ENCODE measurements at places on chromosomes 2 and 18.

DNA sequence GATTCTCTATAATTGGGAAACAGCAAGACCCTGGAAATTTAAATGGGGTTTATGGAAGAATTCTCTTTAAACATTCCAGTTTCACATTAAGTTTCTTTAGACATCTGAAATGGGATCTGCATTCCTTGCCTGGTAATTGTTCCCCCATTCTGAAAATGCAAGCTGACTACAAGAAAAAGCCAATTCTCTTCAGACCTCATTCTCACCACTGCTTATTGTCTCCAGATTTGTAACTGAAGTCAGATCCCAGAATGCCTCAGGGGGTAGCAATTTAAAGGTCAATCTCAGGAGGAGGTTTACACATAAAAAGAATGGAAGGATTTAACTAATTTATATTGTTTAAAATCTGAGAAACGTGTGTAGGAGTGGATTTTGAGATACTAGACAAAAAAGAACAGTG, 41.2 kb downstream of the COL3A1 start:
- no peak for DNase-seq

DNA sequence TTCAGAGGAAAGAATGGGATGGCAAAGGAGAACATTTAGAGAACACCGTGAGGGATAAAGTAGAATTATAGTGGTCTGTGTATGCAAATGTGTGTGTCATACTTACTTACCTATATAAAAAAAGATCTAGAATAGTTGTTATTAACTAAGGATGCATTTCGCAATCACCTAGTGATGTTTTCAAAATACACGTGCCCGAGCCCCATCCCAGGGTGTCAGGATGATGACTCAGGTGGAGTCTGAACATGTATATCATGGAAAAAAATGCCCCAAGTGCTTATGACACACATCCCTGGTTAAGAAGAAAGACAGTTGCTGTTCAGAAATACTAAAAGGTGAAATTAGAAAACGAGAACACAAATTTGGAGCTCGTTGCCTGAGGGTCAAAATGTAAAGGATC, 109.0 kb downstream of the CERS6 start:
- DNase-seq, result no peak

DNA sequence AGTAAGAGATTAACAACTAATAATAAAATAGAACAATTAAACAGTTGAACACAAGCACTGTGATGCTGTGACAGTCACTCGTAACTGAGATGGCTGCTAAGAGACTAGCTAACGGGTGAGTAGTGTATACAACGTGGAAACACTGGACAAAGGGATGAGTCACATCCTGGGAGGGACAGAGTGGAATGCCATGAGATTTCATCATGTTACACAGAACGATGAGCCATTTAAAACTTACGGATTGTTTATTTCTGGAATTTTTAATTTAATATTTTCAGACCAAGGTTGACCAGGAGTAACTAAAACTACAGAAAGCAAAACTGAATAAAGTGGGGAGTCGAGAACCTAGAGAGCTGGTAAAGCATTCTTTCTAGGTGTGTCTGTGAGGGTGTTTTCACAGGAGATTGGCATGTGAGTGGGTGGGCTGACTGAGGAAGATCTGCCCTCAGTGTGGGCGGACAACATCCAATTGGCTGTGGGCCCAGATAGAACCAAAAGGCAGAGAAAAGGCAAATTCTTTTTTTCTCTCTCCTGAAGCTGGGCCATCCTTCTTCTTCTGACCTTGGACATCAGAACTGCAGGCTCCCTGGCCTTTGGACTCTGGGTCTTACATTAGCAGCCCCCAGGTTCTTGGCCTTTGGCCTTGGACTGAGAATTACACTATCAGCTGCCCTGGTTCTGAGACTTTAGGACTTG, 14.6 kb downstream of the TMSB10 start:
- no peak for DNase-seq

DNA sequence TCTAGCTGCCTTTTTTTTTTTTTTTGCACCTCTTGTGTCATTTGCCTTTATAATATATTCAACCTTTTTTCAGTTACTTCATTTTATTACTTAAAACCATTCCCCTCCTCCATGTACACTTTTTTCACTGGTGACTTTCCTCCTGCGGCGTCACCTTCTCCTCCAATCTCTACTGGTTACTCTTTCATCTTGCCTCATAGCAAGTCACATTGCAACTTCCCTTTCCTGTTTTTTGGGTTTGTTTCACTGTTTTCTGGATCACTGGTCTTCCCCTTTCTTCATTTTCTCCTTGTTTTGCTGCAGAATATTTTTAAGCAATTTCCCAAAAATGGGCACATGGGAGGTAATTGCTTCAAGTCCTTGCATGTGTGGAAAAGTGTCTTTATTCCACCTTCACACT, 37.7 kb upstream of the GPR155 start:
- DNase-seq, result no peak

- no peak for DNase-seq
These were observed 52.6 kb downstream of the TACR1 start for GRCh38 chr2:75146606-75147332.

DNA sequence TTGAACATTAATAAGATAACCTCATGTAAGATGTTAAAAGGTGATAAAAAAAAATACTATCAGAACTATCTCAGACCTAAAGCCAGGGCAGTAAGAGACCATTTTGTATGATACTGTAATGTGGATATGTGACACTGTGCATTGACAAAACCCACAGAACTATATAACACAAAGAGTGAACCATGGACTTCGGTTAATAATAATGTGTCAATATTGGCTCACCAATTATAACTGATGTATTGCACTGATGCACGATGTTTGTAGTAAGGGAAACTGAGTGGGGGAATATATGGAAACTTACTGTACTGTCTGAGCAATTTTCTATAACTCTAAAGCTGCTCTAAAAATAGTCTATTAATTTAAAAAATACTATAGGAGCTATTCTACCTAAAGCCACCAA, 40.7 kb upstream of the PARD3B start:
- DNase-seq, result no peak

- no peak for DNase-seq
These were observed 131.5 kb downstream of the MAIP1 start for GRCh38 chr2:200086911-200087310.

DNA sequence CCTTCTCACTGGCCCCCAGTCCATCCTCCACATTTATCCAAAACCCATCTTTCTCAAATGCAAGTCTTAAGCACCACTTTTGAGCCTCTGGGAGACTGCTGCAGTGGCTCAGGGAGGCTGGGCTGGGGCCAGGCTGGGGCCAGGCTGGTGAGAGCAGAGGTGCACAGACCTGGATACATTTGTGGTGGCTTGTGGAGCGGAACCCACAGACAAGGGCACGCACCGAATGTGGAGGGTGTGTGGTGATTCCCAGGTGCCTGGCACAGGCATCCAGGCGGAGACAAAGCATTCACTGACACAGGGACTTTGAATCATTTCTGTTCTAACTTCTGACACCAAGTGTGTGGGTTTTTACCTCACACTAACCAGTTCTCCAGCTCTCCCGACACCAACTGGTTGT, 42.2 kb upstream of the MGAT4A start:
- no peak for DNase-seq

DNA sequence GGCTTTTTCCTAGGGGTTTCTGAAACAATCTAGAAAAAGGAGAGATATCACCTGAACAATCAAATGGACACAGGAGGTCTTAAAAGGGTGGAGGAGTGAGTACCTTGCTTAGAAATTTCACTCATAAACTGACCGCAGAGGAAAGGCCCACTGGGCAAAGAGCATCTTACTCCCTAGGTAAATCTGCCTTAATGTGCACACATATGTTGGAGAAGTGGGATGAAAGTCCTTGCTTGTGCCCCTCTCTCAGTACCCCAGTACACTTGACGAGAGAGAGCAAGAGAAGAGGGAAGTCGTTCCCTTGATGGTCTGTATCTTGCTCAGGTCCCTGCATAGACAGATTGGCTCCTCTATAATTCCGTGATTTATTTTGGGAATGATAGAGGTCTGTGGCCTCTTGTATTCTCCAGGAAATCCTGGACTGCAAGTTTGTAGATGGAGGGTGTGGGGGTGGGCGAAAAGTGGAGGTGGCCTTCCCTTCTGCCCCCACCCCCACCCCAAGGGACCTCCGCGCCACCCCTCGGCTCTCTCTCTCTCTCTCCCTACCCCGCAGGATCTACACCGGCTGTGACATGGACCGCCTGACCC, 6.8 kb downstream of the TBR1 start:
- DNase-seq, result no peak

GRCh38 chr2:6343076-6343475, 522.6 kb downstream of the CMPK2 start:
- DNase-seq, result no peak

GRCh38 chr18:53191634-53192033, 851.6 kb downstream of the DCC start:
- no peak for DNase-seq

DNA sequence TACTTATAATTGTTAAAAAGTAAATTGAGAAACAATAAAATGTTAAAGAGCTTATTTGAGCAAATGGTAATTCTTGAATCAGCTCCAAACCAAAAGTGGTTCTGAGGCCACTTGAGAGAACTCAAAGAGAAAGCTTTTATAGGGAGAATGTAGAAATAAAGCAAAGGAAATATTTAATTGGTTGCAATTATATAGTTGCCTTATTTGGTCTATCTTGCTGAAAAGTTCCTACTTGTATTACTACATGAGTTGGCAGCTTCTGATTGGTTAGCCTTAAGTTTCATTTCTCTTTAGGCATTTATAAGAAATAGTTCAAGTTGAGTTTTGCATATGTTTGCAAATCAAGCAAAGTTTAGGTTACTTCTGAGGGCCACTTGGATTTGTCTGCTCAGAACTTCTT, 38.1 kb downstream of the SCN2A start:
- DNase-seq, result no peak

DNA sequence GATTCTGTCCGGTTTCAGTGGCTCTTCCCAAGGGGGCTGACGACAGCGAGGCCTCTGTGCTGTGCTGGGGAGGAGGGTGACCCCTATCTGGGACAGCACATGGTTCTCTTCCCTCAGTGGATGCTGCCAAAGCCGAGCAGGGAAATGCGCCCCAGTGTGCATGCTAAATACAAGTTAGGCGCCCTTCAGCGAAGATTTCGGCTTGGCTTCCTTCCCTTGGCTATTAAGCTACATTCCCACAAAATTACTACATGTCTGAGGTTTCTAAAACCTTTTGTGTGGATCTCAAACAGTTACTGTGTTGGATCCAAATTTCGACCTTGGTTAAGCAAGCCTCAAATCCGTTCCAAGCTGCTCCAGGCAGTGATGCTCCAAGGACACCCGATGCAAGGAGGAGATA, 440.3 kb downstream of the NRXN1 start:
- DNase-seq, result no peak

DNA sequence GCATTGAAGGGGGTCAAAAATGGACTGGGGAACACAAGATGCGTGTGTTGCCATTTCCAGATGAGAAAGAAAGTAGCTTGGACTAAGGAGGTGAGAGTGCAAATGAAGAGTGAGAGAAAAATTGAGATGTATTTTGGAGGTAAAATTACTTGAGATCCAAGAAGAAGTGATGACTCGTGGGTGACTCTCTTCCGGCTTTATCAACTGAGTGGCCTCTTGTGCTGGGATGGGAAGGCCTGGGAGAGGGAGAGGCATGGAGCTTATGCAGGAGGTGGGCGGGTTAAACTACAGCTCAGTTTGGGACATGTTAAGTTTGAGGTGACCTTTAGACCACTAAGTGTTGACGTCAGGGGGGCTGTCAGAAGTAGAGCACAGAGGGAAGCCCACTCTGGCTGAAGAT, 34.9 kb downstream of the SULT1C2 start:
- DNase-seq, result no peak

- peak; percentile 36 for DNase-seq
These were observed 65.8 kb downstream of the RBMS1 start for GRCh38 chr2:160427629-160428404.

DNA sequence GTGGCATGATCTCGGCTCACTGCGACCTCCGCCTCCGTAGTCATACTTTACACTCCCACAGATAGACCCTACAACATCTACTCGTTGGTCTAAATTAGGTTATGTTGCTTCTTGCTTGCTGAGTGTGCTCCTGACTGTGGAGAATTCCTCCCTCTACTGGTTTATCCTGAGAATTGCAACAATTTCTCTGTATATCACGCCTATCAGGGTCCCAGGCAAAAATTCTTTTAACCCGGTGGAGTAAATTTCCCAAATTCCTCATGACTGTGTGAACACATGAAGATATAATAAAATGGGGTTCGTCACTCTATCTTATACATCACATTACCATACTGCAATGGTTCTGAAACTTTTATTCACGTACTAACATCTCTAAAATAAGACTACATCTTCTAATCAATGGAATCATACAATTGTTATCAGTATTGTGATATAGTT, 156.7 kb downstream of the EVA1A start:
- no peak for DNase-seq

GRCh38 chr2:99417396-99417795, 72.4 kb downstream of the REV1 start:
- no peak for DNase-seq

DNA sequence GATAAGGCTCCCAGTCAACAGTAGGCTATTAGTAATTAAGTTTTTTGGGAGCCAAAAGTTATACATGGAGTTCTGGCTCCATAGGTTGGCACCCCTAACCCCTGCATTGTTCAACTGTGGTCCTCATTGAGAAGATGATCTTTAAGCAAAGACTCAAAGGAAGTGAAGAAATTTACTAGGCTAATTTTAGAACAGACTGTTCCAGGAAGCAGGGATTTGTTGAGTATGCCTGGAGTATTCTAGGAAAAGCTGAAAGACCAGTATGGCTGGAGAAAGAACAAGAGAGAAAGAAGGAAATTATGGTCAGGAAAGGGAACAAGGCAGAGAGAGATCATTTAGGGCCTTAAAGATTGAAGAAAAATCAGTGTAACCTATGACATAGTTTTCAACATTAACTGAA, 125.1 kb downstream of the PMAIP1 start:
- DNase-seq, result no peak

- no peak for DNase-seq
These were observed 58.4 kb downstream of the LRPPRC start for GRCh38 chr2:43937269-43937820.

- no peak for DNase-seq
These were observed 147.3 kb upstream of the TCF4 start for GRCh38 chr18:55735199-55735855.

DNA sequence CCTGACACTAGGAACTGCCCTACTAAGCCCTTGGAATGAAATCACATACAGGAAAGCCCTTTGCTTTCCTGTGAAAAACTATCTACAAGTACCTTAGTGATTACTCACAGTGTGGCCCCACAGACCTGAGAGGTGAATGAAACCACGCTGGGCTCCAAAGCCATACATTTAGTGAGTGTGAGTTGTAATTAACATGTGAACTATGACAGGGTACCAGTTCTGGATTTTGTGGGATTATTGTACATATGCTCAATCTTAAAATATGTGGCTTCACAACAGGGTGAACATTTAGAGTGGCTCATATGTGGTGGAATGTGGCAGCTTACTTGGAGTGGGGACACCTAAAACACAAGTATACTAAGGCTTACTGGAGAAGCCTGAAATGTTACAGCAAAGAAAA, 12.3 kb downstream of the KCTD1 start:
- no peak for DNase-seq
